ENCODE measurements at places on chromosomes 1 and 21.

- DNase-seq, result no peak
These were observed 119.9 kb upstream of the POU3F1 start for GRCh38 chr1:38166461-38166860.

DNA sequence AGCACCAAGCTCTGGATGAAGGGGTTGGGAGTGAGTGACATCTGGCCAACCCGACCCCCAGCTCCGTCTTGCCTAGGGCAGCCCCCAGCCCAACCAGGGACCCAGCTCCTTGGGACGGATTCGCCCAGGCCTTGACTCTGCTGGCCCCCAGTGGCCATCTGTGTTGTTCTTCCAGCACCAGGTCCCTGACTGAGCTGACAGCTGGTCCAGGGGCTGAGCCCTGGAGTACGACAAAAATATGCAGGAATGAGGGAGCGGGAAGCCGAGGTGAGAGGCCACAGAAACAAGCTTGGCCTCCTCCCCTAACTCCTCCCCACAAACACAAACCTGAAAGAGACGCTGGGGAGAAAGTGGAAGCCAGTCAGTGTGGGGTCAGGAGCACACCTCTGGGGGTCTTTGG lies 55.0 kb upstream of the PAX7 start:
- no peak for DNase-seq

- DNase-seq, result no peak
These were observed 250.6 kb downstream of the SPATA17 start for GRCh38 chr1:217881607-217882332.

DNA sequence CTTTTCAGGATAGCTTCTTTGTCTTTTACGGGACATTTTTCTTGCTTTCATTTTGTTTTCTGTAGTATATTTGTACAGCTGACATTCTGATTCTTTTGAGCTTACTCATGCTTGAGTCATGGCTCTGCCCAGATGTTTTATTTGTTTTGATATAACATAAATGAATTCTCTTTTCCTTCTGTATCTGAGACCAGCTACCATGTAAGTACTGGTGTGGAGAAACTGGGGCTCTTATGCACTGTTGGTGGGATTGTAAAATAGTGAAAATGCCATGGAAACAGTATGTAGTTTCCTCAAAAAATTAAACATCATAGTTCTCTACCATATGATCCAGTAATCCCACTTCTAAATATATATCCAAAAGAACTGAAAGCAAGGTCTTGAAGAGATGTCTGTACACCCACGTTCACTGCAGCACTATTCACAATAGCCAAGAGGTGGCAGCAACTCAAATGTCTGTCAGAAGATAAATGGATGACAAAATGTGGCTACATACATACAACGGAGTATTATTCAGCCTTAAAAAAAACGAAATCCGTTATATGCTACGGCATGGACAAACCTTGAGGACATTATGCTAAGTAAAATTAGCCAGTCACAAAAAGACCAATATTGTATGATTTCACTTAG lies 61.4 kb downstream of the EIF2B3 start:
- no peak for DNase-seq

GRCh38 chr1:232423591-232423990 lies 206.3 kb downstream of the SIPA1L2 start:
- DNase-seq, result no peak

DNA sequence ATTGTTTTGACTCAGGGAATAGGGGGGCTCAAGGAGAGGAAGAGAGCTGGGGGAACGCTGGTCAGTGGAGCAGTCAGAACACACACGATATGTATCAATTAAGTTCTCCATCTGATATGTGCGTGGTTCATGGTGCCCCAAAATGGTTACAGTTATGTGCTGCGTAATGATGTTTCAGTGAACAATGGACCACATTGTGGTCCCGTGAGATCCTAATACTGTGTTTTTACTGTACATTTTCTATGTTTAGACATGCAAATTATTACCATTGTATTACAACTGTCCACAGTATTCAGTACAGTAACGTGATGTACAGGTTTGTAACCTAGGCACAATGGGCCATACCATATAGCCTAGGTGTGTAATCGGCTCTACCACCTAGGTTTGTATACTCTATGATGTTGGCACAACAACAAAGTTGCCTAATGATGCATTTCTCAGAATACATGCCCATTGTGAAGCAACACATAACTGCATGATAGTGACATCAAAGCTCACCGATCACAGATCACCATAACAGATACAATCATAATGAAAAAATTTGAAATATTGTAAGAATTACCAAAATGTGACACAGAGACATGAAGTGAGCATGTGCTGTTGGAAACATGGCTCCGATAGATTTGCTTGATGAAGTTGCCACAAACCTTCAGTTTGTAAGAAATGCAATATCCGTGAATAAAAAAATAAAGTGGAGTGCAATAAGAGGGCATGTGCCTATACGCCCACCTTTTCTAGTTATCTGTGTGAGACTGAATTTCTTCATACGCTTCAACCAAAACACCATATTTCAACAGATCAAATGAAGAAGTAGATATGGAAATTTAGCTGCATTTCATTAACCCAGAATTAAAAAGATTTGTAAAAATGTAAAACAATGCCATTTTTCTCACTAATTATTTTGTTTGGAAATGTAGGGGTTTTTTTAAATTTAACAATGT lies 14.8 kb upstream of the TMEM54 start:
- DNase-seq, result no peak

GRCh38 chr1:115105831-115106230 lies 16.5 kb upstream of the TSPAN2 start:
- no peak for DNase-seq

- no peak for DNase-seq
These were observed 16.2 kb downstream of the TTC39A start for GRCh38 chr1:51313961-51314777.

DNA sequence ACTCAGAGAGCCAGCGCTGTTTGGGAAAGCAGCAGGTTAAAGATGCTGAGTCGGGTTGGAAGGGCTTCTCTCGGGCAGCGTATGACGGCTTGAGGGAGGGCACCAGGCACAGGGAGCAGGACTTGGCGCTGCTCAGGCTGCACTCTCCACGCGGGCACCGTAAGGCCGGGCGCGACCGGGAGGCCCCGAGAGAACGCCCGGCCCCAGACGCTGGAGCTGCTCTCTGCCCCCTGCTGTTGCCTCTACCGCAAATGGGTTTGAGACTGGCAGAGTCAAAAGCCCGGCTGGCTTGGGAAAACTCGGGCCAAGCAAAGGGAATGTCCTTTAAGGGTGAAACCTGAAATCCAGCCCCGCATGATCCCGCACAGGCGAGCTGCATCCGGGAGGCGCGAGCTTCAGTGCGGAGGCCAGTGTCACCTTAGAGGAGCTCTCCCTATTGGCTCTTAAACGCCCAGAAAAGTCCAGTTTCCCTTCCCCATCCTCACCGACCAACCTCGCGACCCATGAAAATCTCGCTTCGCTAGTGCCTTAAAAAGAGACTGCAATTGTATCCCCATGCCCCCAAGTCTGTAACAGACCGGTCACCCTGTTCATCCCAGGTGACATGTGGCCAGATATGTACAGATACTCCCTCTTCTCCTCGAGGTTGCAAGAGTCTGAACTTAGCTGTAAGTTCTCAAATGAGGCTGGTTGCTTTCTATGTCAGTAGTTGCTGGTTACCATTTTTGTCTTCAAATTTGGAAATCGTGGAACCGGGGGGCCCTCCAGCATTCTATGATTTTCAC lies 1.1 kb downstream of the PRRX1 start:
- peak; percentile 28 for DNase-seq

- DNase-seq, result no peak
These were observed 158.2 kb downstream of the TGFBR3 start for GRCh38 chr1:91727763-91728162.

DNA sequence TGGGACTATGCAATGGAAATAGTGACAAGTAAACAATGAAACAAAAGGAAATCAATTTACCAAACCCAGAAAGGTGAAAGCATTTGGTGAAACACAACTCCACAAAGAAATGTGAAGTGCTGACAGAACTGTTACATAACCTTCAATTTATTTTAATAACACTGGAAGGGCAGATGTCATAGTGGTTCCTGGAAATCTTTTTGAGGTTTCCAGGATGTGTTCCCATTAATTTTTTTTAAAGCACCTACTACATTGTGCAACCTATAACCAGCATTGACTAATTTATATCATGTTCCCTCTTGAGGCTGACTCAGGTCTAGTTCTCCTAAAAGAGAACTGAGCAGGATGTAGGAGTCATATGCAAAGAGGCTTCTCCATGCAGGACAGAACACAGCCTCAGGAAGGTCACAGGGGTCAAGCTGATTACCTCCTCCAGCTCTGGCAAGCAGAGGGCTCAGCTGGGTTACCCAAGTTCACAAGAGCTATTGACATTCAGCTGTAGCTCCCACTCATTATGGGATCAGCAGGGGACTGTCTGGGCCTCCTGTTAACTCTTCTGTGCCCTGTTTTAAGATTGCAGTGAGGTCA lies 157.1 kb upstream of the NRIP1 start:
- no peak for DNase-seq

- DNase-seq, result no peak
These were observed 1.3 kb downstream of the FAM20B start for GRCh38 chr1:179026813-179027669.

DNA sequence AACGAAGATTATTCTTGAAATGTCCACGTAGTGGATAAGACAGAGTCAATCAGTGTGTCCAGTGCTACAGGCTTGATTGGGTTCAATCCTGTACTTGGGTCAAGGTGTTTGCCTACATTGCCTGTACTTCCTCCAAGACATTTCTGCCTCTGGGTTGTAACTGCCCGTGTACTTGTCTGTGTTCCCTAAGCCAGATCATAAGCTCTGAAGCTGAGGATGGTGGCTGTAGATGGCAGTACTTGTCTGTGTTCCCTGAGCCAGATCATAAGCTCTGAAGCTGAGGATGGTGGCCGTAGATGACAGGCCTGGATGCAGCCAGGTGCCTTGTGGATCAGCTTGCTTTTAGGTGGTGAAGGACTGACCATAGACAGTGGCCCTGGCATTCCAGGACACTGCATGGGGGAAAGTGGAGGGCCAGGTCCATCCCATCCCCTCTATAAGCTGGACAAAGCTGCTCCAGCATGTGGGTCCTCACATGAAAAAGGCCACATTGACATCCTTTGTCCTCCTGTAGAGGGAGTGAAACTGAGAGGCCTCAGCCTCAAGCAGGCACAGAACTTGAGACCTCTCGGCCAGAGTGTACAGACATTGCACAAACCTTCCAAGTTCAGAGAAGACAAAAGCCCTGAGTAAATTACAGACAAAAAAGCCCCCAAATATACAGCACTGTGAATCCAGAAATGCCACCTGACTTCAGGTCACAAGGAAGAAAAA lies 2.0 kb upstream of the SRM start:
- DNase-seq, result no peak

- peak; percentile 70 for DNase-seq
These were observed 9.5 kb downstream of the ATP1B1 start for GRCh38 chr1:169115891-169116585.

GRCh38 chr1:162168261-162168660 lies 98.8 kb downstream of the NOS1AP start:
- DNase-seq, result peak; percentile 70

GRCh38 chr1:21165076-21165475 lies 11.6 kb downstream of the EIF4G3 start:
- no peak for DNase-seq

- no peak for DNase-seq
These were observed 7.2 kb upstream of the TACSTD2 start for GRCh38 chr1:58584082-58584895.

GRCh38 chr1:219444474-219444873 lies 168.4 kb downstream of the ZC3H11B start:
- DNase-seq, result no peak

DNA sequence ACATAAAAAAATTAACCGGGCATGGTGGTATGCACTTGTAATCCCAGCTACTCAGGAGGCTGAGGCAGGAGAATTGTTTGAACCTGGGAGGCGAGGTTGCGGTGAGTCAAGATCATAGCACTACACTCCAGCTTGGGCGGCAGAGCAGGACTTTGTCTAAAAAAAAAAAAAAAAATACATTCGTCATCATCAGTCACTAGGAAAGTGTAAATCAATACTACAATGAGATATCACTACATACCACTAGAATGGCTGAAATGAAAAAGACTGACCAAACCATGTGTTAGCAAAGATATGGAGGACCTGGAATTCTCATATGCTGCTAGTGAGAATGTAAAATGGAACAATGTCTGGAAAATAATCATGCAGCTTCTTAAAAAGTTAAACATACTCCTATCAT lies 9.3 kb downstream of the SPATA45 start:
- DNase-seq, result no peak

DNA sequence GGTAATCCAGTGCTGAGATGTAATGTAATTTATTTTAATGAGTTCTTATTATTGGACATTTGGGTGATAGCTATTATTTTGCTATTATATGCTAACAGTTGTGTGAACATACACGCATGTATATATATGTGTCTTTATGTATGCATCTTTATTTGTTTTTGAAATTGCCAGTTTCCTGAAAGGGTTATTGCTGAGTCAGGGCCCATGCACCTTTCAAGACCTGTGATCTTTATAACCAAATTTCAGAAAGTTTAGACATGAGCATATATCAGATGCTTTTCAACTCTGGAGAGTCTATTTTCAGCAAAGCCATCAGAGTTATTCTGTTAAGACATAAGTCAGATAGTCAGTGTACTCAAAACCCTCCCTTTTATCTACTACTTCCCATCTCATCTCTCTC lies 265.6 kb upstream of the GREM2 start:
- DNase-seq, result no peak

- DNase-seq, result no peak
These were observed 6.1 kb downstream of the TFF3 start for GRCh38 chr21:42308914-42309752.

- DNase-seq, result no peak
These were observed 15.1 kb upstream of the PITHD1 start for GRCh38 chr1:23763041-23763577.

GRCh38 chr1:111270771-111271463 lies 19.7 kb upstream of the CHIA start:
- no peak for DNase-seq

- peak; percentile 71 for DNase-seq
These were observed 57.3 kb downstream of the PSMG1 start for GRCh38 chr21:39125752-39126485.

DNA sequence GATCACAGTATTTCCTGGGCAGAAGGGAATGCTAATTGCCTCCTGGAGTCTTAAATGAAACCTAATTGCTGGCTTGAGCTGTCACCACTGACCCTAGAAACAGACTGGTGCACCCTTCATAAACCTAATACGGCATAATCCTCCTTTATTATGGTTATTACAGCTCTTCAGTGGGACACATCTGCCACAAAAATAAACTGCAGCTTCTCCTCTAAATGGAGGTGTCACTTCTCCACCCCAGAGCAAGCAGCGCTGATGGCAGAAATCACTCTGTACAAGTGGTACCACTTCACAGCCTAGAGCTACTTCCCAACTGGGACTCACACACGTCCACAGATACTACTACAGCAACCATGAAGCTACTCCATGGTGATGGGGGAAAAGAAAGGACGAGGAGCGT lies 11.1 kb downstream of the PTPN14 start:
- DNase-seq, result no peak

GRCh38 chr1:3639397-3639911 lies 10.4 kb downstream of the WRAP73 start:
- DNase-seq, result no peak

- DNase-seq, result no peak
These were observed 37.3 kb upstream of the ZSWIM5 start for GRCh38 chr1:45243476-45244343.

All from pons (tissue), 1 donor.